Mononuclear cell (primary cell): ENCODE measurements at places on chromosomes 16 and 17. TPM values are rescaled to one million over a fixed set of nuclear protein-coding genes. Genes with fewer than 3 reads are reported as not detected.

The CLDN7 gene
- 0.10 TPM for total RNA-seq

The TBC1D3I gene
- total RNA-seq = not detected

The SPNS2 gene
- 0.10 TPM for total RNA-seq

The CFAP97D1 gene
- not detected for total RNA-seq

The LRRC36 gene
- total RNA-seq = 0.31 TPM

The SMIM5 gene
- 3.6 TPM for total RNA-seq

The KRT33B gene
- not detected for total RNA-seq

The GNGT2 gene
- 3.3 TPM for total RNA-seq

The PRSS33 gene
- not detected for total RNA-seq

The KRTAP4-5 gene
- total RNA-seq = not detected

The FNDC8 gene
- not detected for total RNA-seq

The CHRNE gene
- 2.2 TPM for total RNA-seq

The GALR2 gene
- total RNA-seq = 0.63 TPM

The SLC5A11 gene
- total RNA-seq = 0.31 TPM

The DPEP2 gene
- 17.2 TPM for total RNA-seq

The MRPL10 gene
- total RNA-seq = 35.2 TPM

The OR4D1 gene
- 0.42 TPM for total RNA-seq

The KLHL10 gene
- not detected for total RNA-seq

The TMEM97 gene
- total RNA-seq = 4.0 TPM

The C16orf54 gene
- total RNA-seq = 87.9 TPM

The ANKRD40CL gene
- 0.21 TPM for total RNA-seq

The RARA gene
- total RNA-seq = 67.9 TPM

The TMEM238L gene
- total RNA-seq = not detected

The ENPP7 gene
- total RNA-seq = not detected

The ATP2A1 gene
- total RNA-seq = 0.52 TPM
